ENCODE measurements at places on chromosomes 4 and X.

GRCh38 chr4:182307746-182308145 lies 64.5 kb downstream of the TENM3 start:
- DNase-seq = no peak

- DNase-seq = no peak
Observed at GRCh38 chr4:82136161-82136801, 237.5 kb downstream of the HNRNPD start.

GRCh38 chr4:60934566-60935295 lies 265.4 kb upstream of the ADGRL3 start:
- no peak for DNase-seq

GRCh38 chrX:111352424-111352823 lies 59.6 kb downstream of the DCX start:
- DNase-seq = no peak

DNA sequence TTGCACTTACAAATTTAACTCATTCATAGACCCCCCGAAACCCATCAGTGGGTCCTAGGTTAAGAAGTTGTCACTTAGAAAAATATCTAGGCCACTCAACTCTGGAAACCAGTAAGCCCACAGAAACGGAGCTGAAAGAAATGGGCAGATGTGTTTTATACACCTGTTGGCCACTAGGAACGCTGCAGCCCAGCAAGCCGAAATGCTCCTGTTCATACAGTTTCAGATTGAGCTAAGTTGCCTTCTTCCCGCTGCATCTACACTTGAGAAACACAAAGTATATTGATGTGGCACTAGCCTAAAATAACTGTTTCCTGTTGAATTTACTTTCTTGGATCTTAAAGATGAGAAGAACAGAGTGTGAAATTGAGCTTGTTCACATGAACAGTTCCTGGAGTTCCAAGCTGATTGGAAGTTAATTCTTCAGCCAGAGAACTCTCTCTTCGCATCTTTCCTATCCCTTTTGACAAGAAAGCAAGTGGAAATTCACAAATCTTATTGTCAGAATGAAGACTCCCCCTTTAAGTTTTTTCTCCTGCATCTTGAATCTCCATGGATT lies 174.1 kb downstream of the RBMX2 start:
- no peak for DNase-seq

DNA sequence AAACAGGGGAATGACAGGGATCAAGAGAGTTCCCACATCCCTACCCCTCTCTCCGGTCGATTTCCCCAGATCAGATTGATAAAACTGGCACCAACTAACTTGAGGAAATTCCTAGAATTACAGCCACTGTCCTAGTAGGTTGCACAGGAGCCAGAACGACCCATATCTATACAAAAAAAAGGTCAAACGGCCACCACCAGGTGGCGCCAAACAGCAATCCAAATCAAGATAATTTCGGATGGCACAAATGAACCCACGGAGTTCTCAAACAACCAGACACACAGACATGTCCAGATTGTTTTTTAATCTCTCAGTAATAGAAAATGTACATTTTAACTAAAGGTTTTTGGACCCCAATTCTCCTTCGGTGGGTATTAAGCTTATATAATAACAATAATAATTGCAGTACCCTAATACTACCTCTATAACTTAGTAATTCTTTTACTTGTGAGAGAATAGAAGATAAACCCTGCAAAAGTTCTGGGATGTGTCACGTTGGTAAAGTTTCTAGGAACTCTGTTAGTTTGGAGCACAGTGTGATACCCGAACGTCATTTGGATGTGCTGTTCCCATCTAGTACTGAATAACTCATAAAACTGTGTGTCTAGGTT lies 212.6 kb downstream of the SPOCK3 start:
- no peak for DNase-seq

GRCh38 chr4:140330311-140330900 lies 43.0 kb upstream of the SCOC start:
- DNase-seq = no peak

- no peak for DNase-seq
Observed at GRCh38 chr4:6875431-6875831, 34.2 kb upstream of the TBC1D14 start.

GRCh38 chrX:101958139-101958538 lies 26.3 kb upstream of the ZMAT1 start:
- DNase-seq = no peak

GRCh38 chrX:134933911-134934310 lies 56.9 kb upstream of the SMIM10 start:
- DNase-seq = no peak

DNA sequence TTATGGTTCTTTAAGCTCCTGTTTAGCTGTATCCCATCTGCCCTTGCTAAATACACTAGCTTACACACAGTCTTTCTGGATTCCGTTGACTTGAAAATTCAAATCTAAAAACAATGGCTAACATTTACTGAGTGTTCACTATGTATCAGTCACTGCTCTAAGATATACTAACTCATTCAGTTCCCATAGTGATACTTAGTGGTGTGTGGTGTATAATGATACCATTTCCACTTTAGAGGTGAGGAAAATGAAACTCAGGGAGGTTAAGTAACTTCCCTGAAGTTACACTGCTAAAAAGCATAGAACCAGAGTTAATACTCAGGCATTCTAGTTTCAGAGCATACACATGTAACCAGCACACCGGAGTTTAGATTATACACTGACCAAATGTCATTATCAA lies 762.0 kb downstream of the GRID2 start:
- DNase-seq = no peak

- no peak for DNase-seq
Observed at GRCh38 chrX:45975633-45976032, 569.6 kb downstream of the ZNF674 start.

DNA sequence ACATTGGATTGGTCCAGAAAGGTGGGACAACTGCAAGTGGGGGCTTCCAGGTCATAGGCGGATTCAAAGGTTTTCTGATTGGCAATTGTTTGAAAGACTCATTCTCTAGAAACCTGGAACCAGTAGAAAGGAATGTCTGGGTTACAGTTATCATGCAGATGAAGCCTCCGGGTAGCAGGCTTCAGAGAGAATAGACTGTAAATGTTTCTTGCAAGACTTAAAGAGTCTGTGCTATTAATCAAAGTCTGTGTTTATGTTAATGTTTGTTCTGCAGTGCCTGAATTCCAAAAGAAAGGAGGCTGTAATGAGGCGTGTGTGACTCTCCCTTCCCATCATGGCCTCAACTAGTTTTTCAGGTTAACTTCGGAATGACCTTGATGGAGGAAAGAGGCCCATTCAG lies 43.9 kb upstream of the GC start:
- DNase-seq = no peak

- no peak for DNase-seq
Observed at GRCh38 chrX:136754651-136755050, 26.1 kb downstream of the ARHGEF6 start.

DNA sequence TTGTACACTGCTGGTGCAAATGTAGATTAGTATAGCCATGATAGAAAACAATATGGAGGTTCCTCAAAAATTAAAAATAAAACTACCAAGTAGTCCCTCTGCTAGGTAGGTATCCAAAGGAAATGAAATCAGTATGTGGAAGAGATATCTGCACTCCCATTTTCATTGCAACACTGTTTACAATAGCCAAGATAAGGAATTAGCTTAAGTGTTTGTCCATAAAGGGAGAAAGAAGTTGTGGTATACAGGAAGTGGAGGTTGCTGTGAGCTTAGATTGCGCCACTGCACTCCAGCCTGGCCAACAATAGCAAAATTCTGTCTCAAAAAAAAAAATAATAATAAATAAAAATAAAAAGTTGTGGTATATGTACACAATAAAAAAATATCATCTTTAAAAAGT lies 325.0 kb upstream of the EMCN start:
- no peak for DNase-seq

DNA sequence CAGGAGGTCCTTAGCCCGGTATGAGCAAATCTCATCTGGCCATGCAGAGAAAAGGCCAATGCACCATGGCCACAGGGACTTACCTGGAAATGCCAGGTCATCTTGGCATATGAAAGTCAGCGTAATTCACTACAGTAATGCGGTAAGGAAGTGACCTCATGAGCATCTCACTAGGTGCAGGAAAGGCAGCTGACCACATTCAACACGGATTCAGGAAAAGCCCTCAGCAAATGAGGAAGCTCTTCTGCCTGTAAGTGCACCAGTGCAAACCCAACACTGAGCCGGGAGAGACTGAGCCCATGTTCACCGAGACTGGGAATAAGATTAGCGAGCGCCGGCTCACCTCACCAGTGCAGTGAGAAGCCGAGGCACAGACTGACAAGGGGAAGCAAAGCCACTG lies 23.7 kb downstream of the LRPAP1 start:
- no peak for DNase-seq

GRCh38 chrX:136468391-136469103 lies 19.2 kb upstream of the BRS3 start:
- DNase-seq = no peak

DNA sequence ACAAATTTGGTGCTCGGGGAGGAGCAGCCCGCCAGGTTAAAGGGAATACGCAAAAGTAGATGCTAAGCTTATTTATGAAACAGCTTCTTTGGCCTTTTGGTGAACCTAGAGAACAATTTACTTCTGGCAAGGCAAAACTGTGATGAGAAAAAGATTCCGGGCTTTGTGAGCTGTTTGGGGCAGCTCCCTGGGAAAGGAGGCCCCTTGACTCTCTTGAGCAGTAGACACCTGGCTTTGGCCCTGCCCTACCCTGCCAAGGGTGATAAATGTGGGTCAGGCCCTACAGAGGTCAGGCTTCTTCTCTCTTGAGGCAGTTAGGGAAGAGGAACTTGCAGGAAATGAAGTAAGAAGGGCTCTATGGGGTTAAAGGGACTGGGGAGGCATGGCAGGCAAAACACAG lies 509.6 kb downstream of the MID1IP1 start:
- DNase-seq = no peak

- DNase-seq = no peak
Observed at GRCh38 chr4:102569200-102569599, 68.0 kb downstream of the NFKB1 start.

GRCh38 chr4:103994059-103994458 lies 274.3 kb upstream of the TACR3 start:
- no peak for DNase-seq

Data from stimulated activated CD8-positive, alpha-beta memory T cell treated with anti-CD3 and anti-CD28 coated beads, Interleukin-7, amount 100 ng/mL, for 1 hour (primary cell).